SJSA1 (cell line): ENCODE measurements at places on chromosomes 13 and 19. TPM values are rescaled to one million over a fixed set of nuclear protein-coding genes. Genes with fewer than 3 reads are reported as not detected.

- DNase-seq = no peak
- no peak overlapping the region for H3K4me3 ChIP-seq
- H3K36me3 ChIP-seq = no peaks in the 10 kb centered on the region
- no peaks in the 10 kb centered on the region for H3K27me3 ChIP-seq
- no peak overlapping the region for H3K27ac ChIP-seq
These were observed 7.3 kb downstream of the NWD1 start for GRCh38 chr19:16726916-16727315.

DNA sequence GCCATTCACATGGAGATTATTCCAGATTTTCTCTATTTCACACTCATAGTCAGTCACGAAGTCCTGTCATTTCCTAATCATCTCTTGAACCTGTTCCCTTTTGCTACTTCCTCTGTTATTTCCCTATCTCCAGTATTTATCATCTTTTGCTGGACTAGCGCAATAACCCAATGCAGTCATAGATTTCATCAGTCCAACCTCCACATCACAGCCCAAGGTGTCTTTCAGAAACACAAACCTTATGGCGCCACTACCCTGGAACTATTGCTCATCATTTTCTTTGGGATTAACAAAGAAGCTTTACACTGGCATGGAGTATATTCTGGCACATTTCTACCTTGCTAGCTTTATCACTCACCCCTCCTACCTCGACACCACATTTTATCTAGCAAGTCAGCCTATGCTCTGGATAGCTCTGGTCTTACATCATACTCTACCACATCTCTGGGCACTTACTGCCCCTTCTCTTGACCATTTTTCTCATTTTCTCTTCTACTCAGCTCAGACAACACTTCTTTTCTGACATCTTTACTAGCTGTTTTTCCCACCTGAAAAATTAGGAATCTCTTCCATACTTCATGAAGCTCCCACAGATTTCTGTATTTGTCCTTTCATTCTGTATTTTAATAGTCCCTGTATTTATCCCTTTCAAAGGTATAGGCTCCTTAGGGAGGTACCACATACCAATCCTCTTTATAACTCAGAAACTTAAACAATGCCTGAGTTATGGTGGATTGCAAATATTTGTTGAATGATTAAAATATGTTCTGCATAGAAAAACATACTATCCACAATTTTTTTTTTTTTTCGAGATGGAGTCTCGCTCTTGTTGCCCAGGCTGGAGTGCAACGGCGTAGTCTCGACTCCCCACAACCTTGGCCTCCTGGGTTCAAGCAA is 534.7 kb downstream of the KLF12 start:
- H3K36me3 ChIP-seq = no peaks in the 10 kb centered on the region
- DNase-seq = no peak
- no peaks in the 10 kb centered on the region for H3K4me1 ChIP-seq
- no peaks in the 10 kb centered on the region for H3K27me3 ChIP-seq

DNA sequence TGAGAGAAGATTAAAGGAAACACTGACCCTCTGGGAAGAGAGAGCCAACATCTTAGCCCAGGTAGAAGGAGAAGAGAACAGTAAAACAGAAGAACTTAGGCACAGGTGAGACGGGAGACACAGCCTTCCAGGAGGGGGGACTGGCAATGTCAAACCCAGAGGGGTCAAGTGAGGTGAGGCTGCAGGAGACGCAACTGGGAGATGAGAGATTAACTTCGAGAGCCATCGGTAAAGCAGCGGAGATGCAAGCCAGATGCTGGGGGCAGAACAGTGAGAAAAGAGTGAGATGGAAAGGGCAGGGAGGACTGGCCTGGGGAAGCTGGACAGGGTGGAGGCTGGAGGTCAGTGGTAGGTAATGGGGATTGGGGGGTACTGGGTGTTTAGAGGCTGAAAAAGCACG is 5.2 kb downstream of the INSR start:
- H3K4me1 ChIP-seq = no peaks in the 10 kb centered on the region
- peaks cover 8% of the 10 kb centered on the region for H3K27me3 ChIP-seq
- no peak for DNase-seq
- H3K36me3 ChIP-seq = no peaks in the 10 kb centered on the region
- no peak overlapping the region for H3K4me3 ChIP-seq

GRCh38 chr13:43653395-43653794 is 133.4 kb downstream of the ENOX1 start:
- H3K4me1 ChIP-seq = no peaks in the 10 kb centered on the region
- H3K27me3 ChIP-seq = no peaks in the 10 kb centered on the region
- no peak overlapping the region for H3K27ac ChIP-seq
- no peaks in the 10 kb centered on the region for H3K36me3 ChIP-seq

DNA sequence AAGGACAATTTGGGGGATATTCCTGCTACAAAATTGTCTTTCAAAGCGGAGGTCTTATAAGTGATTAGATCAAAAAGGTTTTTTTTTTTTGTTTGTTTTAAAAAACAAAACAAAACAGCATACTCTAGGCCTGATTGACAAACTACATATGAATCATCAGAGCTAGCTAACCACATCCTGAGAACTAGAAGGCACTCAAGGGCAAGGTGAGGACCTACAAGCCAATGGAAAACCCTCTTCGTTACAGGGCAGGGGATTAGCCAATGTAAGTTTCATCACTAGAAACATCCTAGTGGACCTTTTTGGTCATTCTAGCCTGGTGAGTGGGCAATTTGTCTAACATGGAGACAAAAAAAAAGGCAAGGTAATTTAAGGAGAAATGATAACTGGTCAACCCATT is 428.6 kb downstream of the RFC3 start:
- H3K27ac ChIP-seq = no peak overlapping the region
- no peak overlapping the region for H3K4me3 ChIP-seq
- peaks cover 7% of the 10 kb centered on the region for H3K4me1 ChIP-seq
- H3K27me3 ChIP-seq = no peaks in the 10 kb centered on the region

DNA sequence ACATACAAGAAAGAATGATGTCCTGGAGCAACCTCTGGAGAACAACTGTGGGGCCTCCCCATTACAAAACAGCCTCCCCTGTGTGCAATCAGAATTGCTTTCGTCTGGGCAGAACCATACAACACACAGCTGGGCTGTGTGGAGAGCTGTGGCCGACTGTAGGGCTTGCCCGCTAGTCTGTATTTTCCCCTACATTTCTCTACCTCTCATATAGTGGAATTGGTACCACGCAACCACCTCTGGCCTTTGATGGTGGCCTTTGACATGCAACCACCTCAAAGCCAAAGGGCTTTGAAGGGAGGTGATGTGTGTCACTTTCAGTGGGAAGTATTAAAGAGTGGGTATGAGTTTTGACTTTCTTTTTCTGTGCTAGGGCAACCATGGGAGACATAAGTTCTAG is 34.0 kb downstream of the GARRE1 start:
- no peaks in the 10 kb centered on the region for H3K4me1 ChIP-seq
- no peak overlapping the region for H3K27ac ChIP-seq
- no peak for DNase-seq
- H3K4me3 ChIP-seq = no peak overlapping the region

- peaks cover 59% of the 10 kb centered on the region for H3K36me3 ChIP-seq
- no peak overlapping the region for H3K27ac ChIP-seq
- no peak overlapping the region for H3K4me3 ChIP-seq
These were observed 17.3 kb downstream of the ZBTB7A start for GRCh38 chr19:4049432-4049831.

GRCh38 chr13:38755793-38756192 is 68.9 kb downstream of the FREM2 start:
- no peaks in the 10 kb centered on the region for H3K4me1 ChIP-seq
- DNase-seq = no peak
- no peak overlapping the region for H3K27ac ChIP-seq
- H3K36me3 ChIP-seq = no peaks in the 10 kb centered on the region
- H3K4me3 ChIP-seq = no peak overlapping the region

Gene ZNF829
- total RNA-seq = 0.03 and 0.37 TPM in 2 replicates

Gene CYP4F2
- not detected in 2 replicates for total RNA-seq
